Breast epithelium (tissue), 4 donors: ENCODE measurements at places on chromosomes 6 and 20. TPM values are rescaled to one million over a fixed set of nuclear protein-coding genes. Genes with fewer than 3 reads are reported as not detected.

DNA sequence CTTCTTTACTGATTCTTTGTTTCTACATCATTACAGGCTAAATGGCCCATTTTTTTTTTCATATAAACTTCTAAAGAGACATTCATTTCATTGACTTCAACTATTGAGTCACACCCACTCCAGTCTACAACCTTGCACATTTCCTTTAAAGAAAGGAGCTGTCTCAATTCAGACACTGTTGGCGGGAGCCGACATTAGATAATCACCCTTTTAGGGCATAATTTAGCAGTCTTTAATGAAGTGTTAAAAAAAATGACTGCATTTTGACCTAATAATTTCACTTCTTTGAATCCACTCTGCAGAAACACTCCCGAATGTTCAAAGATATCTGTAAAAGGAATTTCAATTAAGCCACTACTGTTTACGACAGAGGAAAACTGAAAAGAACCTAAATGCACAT is 1.5 kb downstream of the EPM2A start:
- no peak for DNase-seq
- no peak overlapping the region for H3K4me3 ChIP-seq
- H3K27ac ChIP-seq, result no peak overlapping the region

- no peaks in the 10 kb centered on the region for H3K27me3 ChIP-seq
- no peaks in the 10 kb centered on the region for H3K36me3 ChIP-seq
- no peak for DNase-seq
- no peak overlapping the region for H3K4me3 ChIP-seq
Observed at GRCh38 chr6:49841424-49841823, 24.9 kb downstream of the CRISP1 start.

GRCh38 chr20:14948416-14948815 is 611.0 kb upstream of the FLRT3 start:
- no peaks in the 10 kb centered on the region for H3K27me3 ChIP-seq
- no peak for DNase-seq
- H3K4me1 ChIP-seq, result no peaks in the 10 kb centered on the region
- no peak overlapping the region for H3K4me3 ChIP-seq

IPCEF1 gene
- 5.6 TPM for total RNA-seq

PLCB4 gene
- 9.4 TPM for total RNA-seq

DNA sequence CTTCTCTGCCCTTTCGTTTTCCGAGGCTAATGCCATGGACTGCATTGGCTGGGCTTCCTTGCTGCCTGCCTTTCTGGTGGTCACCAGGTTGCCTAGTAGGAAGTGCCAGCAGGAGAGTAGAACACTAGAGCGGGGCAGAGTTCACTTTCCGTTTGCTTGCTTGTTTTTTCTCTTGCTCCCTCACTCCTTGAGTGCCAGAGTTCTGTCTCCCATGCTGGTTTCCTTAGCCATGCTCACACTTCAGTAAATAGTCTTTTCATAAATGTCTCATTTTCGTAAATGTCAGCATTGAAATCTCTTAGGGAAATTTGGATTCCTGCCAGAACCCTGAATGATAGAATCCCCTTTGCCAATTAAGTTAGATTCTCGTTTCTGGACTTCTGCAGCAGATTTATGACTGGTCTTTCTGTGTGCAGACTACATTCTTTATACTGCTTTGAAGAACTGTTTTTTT is 63.9 kb downstream of the FAM83B start:
- no peak for DNase-seq
- no peak overlapping the region for H3K27ac ChIP-seq
- no peaks in the 10 kb centered on the region for H3K4me1 ChIP-seq
- H3K36me3 ChIP-seq, result no peaks in the 10 kb centered on the region
- H3K27me3 ChIP-seq, result no peaks in the 10 kb centered on the region
- no peak overlapping the region for H3K4me3 ChIP-seq

DNA sequence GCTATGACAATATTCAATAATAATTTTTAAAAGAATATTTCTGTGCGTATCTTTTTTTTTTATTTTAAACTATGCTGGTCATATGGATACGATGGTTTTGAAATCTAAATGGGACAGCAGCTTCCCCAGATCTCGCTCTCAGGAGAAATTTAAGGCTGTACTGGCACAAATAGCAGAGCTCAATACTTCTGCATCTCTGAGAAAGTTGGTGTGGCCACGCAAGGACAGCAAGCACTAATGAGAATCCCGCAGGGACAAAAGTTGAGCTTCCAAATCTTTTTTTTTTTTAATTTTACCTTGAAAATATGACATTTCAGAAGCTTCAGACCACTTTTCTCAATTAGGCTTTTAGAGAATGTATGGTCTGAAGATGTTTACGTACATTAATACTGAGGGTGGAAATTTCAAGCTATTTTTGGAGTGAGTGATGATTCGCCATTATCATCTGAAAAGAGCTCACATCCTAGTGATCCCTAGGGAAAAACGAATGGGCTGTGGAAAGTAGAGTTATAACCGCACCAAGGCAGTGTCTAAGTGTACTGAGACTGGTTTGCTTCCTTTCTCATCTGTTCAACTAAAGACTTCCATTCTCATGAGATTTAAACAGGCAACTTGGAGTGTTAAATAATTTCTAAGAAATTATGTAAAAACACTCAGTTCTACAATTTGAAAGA is 840.0 kb downstream of the C6orf118 start:
- H3K27me3 ChIP-seq, result no peaks in the 10 kb centered on the region
- H3K27ac ChIP-seq, result no peak overlapping the region
- H3K4me1 ChIP-seq, result no peaks in the 10 kb centered on the region
- H3K4me3 ChIP-seq, result no peak overlapping the region

GRCh38 chr6:166613027-166613426 is 14.0 kb downstream of the RPS6KA2 start:
- DNase-seq, result no peak
- no peak overlapping the region for H3K27ac ChIP-seq
- H3K27me3 ChIP-seq, result no peaks in the 10 kb centered on the region
- H3K36me3 ChIP-seq, result no peaks in the 10 kb centered on the region

- H3K27ac ChIP-seq, result no peak overlapping the region
- no peak overlapping the region for H3K4me3 ChIP-seq
- H3K36me3 ChIP-seq, result no peaks in the 10 kb centered on the region
Observed at GRCh38 chr6:111992851-111993250, 61.1 kb upstream of the CCN6 start.

POFUT1 gene
- 34.2 TPM for total RNA-seq

TP53TG5 gene
- not detected for total RNA-seq

CAP2 gene
- total RNA-seq, result 3.9 TPM

BEND6 gene
- total RNA-seq, result 0.80 TPM

GNRH2 gene
- total RNA-seq, result not detected

GRCh38 chr6:35341557-35341956 is 801 bp upstream of the PPARD start:
- no peak overlapping the region for H3K27ac ChIP-seq
- DNase-seq, result no peak
- H3K4me3 ChIP-seq, result no peak overlapping the region

- no peak overlapping the region for H3K27ac ChIP-seq
- no peak for DNase-seq
- no peaks in the 10 kb centered on the region for H3K4me1 ChIP-seq
- H3K36me3 ChIP-seq, result no peaks in the 10 kb centered on the region
- H3K27me3 ChIP-seq, result no peaks in the 10 kb centered on the region
Observed at GRCh38 chr6:84136364-84137050, 90.9 kb downstream of the CEP162 start.

GABRR2 gene
- 0.32 TPM for total RNA-seq

DNA sequence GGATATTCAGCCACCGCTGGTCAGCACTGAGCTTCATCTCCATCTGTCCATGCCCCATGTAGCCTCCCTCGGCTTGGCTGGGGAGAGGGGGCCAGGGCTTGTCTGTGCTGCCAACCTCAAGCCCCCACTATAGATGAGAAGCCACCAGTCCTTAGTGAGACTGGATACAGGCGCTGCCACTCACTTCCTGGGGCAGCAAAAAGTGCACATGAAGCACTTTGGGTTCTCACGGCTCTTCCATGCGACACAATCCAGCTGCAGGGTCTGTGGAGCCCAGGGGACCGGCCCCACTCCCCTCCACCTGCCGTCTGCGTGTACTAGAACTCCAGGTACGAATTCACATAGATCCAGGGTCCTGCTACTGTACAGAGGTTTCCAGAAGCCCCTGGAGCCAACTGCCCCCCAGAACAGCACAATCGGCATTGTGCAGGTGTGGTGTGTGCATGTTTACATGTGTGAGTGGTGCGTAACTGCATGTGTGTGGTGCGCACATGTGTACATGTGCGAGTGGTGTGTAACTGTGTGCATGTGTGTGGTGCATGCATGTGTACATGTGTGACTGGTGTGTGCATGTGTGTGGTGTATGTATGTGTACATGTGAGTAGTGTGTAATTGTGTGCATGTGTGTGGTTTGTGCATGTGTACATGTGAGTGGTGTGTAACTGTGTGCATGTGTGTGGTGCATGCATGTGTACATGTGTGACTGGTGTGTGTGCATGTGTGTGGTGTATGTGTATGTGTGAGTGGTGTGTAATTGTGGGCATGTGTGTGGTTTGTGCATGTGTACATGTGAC is 4.9 kb downstream of the FRMD1 start:
- H3K4me3 ChIP-seq, result no peak overlapping the region
- H3K4me1 ChIP-seq, result no peaks in the 10 kb centered on the region
- no peaks in the 10 kb centered on the region for H3K36me3 ChIP-seq

DNA sequence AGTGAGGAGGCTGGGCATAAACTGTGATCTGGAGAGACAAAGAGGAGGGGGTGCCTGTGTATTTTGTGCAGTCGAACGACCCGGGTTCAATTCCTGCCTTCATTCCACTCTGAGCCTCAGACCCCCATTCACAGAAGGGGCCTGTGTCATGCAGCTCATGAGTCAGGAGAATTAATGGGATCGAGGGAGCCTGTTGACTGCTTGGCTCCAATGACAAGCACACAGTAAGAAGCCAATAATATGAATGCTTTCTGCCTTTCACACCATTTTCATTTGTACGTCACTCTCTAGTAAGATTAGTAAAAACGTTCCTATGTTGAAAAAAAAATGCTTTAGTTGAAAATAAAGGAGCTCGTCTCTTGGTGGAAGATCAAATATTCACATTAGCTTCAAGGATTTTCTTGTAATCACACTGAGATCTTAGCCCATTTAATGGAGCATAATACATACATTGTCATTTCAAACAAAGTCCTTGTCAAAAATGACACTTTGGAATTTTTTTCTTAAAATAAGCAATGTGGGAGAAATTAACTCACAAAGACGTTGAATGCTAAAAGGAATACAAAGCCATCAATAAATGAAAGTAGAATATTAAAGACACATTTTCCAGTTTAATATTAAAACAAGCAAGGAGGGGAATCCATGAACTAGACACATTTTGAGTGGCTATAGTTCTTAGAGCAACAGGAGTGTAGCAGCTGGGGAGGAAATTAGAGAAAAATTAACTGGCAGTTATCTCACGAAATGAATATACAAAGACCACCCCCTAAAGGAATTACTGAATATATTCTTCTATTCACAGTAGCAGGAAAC is 246.7 kb upstream of the AFDN start:
- H3K27me3 ChIP-seq, result no peaks in the 10 kb centered on the region
- H3K27ac ChIP-seq, result no peak overlapping the region
- no peaks in the 10 kb centered on the region for H3K36me3 ChIP-seq
- no peak for DNase-seq
- no peaks in the 10 kb centered on the region for H3K4me1 ChIP-seq

DNA sequence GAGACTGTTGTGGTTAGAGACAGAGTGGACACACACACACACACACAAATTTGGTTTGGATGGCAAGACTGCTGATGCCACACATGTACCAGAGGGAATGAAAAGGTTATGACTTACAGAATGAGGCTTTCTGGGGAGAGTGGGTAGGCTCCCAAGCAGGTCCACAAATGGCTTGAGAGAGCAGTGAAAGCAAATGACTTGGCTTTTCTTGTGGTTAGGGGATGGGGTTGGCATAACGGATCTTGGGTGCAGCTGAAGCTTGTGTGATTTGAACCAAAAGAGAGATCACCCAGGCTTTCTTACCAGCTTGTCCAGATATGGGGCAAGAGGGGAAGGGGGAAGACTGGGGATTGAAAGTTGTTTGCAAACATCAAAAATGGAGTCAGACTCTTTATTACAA is 73.9 kb upstream of the OLIG3 start:
- DNase-seq, result no peak
- no peak overlapping the region for H3K4me3 ChIP-seq
- no peak overlapping the region for H3K27ac ChIP-seq

DNA sequence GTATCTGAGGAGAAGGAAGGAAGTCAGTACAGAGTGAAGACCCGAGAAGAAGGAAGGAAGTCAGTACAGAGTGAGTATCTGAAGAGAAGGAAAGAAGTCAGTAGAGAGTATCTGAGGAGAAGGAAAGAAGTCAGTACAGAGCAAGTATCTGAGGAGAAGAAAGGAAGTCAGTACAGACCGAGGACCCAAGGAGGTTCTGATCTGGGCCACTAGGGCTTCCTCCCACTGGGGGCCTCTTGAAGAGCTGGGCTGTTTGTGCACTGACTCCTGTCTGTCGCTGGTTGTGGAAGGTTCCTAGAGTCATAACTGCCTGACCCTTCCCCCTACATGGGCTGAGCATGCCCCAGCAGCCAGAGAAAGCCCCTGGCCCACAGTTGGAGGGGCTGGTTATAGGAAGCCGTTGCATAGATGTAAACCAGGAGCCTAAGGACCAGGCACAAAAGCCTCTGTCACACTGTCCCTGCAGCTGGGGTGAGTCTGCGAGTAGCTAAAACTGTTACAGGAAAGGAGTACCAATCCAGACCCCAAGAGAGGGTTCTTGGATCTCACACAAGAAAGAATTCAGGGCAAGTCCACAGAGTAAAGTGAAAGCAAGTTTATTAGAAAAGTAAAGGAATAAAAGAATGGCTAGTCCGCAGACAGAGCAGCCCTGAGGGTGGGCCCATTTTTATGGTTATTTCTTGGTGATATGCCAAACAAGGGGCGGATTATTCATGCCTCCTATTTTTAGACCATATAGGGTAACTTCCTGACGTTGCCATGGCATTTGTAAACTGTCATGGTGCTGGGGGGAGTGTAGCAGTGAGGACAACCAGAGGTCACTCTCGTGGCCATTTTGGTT is 395.9 kb downstream of the PREX1 start:
- no peaks in the 10 kb centered on the region for H3K36me3 ChIP-seq
- DNase-seq, result no peak

FAM50B gene
- 8.8 TPM for total RNA-seq

TFAP2D gene
- not detected for total RNA-seq
